Left lobe of liver (tissue), 2 donors: ENCODE measurements at places on chromosomes 2 and 18. TPM values are rescaled to one million over a fixed set of nuclear protein-coding genes. Genes with fewer than 3 reads are reported as not detected.

- DNase-seq: no peak
Measured at GRCh38 chr2:173037245-173038120, 38.2 kb upstream of the MAP3K20 start.

DNA sequence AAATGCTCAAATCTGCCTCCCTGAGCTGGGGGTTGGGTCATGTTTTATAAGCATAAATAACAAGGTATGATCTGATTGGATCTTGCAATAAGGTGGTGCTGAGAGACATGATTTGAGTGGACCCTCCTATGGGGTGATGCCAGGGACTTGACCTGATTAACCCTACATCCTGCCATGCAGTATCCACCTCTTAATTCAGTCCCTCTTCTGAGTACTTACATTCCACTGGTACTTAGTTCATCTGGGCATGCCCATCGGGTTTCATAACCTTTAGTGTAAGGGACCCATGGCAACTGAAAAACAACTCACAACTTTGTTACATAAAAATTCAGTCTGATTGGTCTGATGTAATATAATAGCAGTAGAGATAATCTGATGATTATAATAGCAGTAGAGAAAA, 397.9 kb upstream of the HNMT start:
- DNase-seq: no peak

DNA sequence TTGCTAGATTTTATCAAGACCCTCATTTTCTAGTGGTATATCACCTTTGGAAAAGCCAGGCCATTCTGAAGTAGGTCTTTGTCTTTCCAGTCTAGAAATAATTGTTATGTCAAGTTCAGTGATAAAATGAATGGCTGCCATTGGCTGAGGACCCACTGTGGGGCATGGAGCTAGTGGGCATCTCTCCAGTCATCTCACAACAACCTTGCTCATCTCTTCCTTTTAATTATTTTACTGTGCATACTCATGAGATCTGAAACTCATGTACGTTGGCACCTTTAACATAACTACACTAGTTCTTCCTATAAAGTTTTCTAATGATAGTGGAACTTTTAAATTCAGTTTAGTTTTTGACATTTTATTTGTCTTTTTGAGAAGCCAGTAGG, 240.9 kb downstream of the SLC8A1 start:
- DNase-seq: no peak

DNA sequence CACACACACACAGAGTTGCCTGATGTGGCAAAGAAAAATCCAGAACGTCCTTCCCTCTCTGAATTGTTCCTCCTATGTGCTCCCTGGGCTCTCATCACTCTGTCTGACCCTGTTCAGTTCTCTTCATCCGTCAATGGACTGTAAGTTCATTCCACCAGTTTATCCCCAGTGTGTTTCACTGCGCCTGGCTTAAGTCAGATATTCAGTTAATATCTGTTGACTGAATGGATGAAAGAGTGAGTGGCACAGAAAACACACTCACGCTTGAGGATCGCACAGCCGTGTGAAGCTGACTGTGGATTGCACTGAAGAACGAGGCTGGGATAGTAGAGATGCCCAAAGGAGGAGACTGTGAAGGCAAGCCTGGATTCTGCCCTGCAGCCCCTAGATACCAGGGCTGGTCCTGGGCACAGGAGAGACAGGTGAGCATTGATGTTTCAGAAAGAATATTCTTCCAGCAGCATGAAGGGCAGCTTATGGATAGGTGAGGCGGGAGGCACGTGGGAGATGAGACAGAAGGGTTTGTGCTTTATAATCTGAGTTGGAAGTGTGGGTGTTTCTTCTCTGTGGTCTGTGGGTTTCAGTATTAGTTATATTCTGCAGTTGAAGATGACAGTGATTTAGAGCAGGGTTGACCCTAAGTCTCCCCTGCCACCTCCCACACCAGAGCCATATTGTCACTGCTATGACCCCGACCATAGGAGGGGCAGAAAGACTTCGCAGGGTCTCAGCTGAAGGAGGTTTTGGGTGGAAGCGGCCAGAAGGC, 129.9 kb downstream of the SOCS6 start:
- no peak for DNase-seq

GRCh38 chr2:3184167-3184566, 193.5 kb downstream of the EIPR1 start:
- no peak for DNase-seq

DNA sequence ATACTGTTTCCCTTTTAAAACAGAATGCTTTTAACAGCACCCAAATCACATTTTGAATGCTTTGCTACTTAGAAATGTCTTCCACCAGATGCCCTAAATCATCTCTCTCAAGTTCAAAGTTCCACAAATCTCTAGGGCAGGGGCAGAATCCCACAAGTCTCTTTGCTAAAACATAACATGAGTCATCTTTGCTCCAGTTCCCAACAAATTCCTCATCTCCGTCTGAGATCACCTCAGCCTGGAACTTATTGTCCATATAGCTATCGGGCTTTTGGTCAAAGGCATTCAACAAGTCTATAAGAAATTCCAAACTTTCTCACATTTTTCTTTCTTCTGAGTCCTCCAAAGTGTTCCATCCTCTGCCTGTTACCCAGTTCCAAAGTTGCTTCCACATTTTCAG, 1374.5 kb upstream of the NXPH2 start:
- DNase-seq: no peak

DNA sequence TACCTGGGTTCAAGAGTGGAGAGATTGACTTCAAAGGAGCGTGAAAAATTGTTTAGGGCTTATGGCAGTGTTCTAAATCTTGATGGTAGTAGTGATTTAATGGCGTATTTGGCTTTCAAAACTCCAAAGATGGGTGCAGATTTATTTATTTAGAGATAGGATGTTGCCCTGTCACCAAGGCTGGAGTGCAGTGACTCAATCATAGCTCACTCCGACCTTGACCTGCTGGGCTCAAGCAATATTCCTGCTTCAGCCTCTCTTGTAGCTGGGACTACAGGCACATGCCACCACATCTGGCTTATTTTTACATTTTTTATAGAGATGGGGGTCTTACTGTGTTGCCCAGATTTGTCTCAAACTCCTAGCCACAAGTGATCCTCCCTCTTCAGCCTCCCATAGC, 52.5 kb downstream of the FAM117B start:
- DNase-seq: no peak

DNA sequence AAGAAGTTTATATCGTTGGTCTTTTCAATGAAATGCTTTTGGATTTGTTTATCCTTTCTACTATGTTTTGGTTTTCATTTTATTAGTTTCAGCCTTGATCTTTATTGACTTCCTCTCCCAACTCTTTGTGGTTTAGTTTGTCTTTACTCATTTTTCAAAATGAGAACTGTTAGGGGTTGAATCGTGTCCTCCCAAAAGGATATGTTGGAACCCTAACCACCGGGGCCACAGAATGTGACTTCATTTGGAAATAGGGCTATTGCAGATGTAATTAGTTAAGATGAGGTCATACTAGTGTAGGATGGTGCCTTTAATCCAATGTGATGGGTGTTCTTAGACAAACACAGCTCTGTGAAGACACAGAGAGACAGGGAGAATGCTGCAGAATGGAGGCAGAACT, 60.4 kb upstream of the IL1R2 start:
- DNase-seq: no peak

DNA sequence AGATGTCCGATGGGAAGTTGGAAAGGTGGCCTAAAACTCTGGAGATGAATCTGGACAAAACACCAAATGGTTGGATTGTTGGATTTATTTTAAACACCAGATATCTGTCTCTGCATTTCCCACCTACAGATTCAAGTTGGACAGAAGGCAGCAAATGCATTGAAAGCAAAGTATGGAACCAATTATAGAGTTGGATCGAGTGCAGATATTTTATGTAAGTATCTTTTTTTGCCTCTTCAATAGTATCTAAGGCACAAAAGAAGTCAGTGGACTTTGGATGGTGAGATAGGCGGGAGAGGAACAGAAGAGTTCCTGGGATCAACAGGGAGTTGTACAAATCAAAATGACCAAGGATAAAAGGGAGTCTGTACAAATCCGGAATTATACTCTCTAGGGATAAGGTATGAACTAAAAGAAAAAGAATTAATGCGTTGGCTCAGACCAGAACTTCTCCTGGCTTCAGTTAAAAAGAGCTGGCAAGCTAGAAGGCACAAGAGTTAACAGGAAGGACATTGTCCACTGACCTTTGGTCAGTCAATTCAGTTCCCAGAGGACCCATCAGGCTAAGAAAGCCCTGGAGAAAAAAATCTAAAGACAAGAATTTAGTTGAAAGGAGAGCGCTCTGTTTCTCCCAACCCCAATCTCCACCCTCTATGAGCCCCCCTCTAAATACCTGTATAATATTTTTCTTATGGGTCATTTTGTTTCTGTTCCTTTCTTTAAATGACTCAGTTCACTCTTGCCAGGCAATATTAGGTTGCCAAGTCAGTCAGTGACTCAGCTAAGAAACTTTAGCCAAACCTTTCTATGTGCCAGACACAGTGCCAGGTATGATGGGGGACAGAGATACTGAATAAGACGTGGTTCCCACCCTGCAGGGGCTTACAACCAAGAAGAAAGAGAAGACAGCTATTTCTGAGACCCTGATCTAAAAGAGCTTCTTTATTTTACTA, 29.1 kb downstream of the CPO start:
- DNase-seq: no peak

Gene MYL1
- total RNA-seq: not detected

Gene NEUROD1
- total RNA-seq: not detected
